Endothelial cell of coronary artery (primary cell): ENCODE measurements at places on chromosomes 7 and 10. TPM values are rescaled to one million over a fixed set of nuclear protein-coding genes. Genes with fewer than 3 reads are reported as not detected.

Gene RHOBTB1
- total RNA-seq = 25.9 and 28.9 TPM in 2 replicates

Gene FOXP2
- under 0.01 TPM in 2 replicates for total RNA-seq

Gene MYO1G
- under 0.01 and 0.09 TPM in 2 replicates for total RNA-seq

Gene HOXA9
- 0.81 and 2.1 TPM in 2 replicates for total RNA-seq

Gene TFR2
- total RNA-seq = 0.18 and 0.19 TPM in 2 replicates

Gene CALCR
- total RNA-seq = not detected in 2 replicates

Gene ACSL5
- total RNA-seq = 12.6 and 18.0 TPM in 2 replicates

Gene SYT15
- 0.09 and 0.56 TPM in 2 replicates for total RNA-seq

Gene WDR86
- not detected in 2 replicates for total RNA-seq

Gene ADAM22
- total RNA-seq = 0.38 and 0.45 TPM in 2 replicates

Gene RADIL
- total RNA-seq = 0.18 and 1.0 TPM in 2 replicates

Gene SPDYE11
- not detected in 2 replicates for total RNA-seq

Gene NOLC1
- total RNA-seq = 35.4 and 40.3 TPM in 2 replicates
